DMS79 (cell line): ENCODE measurements at places on chromosomes 13 and 19.

GRCh38 chr13:50128428-50128931, 113.2 kb downstream of the KCNRG start:
- no peak for DNase-seq

GRCh38 chr13:40776232-40776631, 5.2 kb upstream of the MRPS31 start:
- no peak for DNase-seq

GRCh38 chr19:39696387-39696786, 7.9 kb upstream of the LGALS14 start:
- DNase-seq, result no peak

DNA sequence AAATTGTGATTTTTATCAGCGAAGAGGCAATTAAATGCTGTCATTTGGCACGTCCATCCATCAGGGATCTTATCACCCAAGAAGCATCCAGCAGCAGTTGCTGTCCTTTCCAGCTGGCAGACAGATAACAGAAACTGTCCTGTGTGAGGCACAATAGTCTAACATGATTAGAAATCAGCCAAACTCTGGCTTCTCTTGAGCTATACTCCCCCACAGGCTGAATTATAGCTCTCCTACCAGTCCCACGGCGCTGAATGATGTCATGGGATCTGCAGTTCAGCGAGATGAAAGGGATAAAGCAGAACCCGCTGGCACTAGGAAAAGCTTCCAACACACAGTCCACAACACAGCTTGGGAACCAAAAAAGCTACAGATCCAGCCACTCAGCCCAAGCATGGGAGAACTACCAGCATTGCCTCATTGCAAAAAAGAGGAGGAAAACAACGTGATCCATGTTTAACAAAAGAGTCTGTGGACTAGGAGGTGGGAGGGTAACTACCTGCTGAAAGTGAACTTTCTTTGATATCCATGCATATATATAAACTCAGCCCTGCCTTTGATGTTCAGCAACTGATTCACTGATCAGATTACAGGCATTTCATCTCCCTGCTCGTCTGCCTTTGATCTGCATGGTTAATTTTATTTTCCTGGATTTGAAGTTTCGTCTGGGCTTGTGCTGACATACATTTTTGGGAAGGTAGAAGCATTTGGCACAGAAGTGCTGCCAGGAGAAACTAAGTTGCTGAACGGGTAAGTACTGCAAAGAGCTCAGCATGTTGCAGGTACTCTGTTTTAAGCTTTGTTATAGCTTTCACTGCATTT, at the start of gene TNFRSF19:
Gene TNFRSF19, plus strand, starts transcription at position 314 of the 822 bp plus-strand sequence. CDS start 19,772 bp downstream, outside the sequence.
- DNase-seq, result no peak

GRCh38 chr19:1680976-1681375, 28.6 kb upstream of the TCF3 start:
- no peak for DNase-seq

DNA sequence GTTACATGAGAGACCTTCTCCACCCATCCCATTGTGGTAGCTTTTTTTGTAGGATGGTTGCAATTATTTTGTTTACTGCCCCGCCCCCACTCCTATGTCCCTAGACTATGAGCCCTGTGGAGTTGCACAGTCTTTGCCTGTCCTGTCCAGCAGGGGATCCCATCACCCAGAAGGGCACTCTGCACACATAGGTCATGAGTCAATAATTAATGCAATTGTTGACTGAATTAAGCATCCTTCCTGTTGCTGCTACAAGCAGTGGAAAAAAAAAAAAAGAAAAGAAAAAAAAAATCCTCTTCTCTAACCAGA, 14.2 kb downstream of the C19orf81 start:
- no peak for DNase-seq

DNA sequence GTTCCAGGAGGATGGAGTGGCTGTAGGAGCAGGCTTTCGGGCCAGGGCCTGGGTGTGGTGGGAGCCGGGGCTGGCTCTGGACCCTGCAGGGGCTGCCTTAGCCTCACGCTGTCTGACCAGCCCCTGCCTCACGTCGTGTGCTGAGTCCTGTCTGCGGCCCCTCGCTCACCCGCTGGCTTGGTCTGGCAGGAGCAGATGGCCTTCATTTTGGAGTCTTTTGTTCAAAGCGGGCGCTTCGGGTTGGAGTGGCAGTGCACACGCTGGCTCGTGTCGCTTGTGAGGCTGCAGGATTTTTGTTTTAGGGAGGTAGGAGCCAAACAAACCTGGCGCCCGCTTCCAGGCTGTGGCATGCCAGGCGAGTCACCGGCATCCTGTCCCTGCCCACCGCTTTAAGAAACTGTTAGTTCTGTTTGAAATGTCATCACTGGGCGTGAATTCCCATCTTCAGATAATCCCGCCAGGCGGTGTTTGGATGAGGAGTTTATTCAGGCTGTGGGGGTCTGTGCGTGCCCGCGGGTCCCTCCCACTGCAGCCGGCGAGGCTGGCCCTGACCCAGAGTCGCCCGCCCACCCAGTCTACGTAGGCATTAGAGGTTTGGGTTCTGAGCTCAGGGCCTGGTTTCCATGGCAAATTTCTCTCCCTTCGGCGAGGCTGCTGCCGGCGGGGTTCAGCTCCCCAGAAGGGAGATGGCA, 89.8 kb downstream of the KDM4B start:
- DNase-seq, result no peak

DNA sequence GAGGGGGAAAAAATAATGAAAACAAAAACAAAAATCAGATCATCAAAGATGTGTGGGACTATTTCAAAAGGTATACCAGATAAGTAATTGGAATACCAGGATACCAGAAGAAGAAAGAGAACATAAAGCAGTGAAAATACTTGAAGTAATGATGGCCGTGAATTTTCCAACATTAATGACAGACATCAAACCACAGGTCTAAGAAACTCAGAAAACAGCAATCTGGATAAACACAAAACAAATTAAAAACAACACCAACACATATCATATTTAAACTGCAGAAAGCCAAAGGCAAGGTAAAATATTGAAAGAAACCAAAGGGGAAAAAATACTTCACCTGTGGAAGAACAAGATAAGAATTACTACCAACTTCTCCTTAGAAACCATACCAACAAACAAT, 24.2 kb upstream of the UFM1 start:
- no peak for DNase-seq

DNA sequence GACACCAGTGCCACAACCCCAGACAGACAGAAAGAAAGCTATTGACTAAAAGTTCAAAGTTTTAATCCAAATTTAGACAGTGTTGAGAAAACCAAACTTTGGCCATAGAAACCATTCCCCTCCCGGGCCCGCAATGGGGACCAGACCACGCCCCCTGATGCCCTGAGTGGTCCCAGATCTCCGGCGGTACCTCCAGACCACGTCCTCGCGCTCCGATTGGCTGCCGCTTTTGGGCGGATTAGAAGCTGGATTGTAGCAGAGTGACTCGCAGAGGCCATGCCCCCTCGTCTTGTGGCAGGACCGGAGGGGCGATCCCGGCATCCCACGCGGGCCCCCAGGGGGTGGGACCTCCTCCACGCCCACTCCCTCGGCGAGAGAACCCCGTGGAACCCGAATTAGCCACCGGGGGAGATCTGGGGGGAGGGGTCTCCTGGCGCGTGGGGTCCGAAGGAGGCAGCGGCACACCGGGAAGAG, 797 bp upstream of the HSD17B14 start:
- peak; percentile 62 for DNase-seq

DNA sequence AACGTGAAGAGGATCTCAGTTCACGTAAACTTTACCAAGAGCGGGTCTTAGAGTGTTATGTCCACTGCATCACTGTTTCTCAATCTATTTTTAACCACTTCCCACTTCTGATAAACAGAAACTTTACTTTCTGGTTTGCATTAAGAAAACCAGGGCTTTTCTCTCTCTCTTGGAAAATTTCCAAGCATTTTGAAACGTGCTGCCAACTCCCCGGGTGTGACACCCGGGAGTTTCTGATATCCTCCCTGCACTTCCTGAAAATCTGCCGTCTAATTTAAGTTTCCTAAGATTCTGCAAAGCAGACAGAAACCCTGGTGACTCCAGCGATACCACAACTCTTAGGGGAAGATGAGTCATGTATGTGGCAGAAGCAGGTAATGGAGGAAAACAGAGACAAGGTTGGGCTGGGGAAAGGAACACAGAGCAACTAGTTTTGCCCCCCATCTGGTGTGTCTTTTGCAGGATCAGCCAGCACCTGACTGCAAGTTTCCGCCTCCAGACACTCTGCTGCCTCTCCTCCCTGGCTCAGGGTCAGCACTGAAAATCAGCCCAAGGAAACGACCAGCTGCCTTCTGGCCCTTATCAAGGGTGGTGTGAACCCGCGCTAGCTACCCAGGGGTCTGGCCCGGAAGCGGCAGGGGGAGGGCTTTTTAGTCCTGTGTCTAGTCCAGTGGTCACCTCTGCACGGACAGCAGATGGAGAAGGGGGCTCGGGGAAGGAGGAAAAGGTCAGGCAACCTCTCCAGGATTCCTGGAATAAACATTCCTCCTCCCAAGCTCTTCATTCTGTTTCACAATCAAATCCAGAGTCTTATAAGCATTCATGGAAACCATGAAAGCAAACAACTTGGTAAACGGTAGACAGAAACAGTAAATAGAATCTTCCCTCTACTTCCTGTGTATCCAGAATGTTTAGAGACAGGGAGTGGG, 11.3 kb upstream of the FFAR2 start:
- no peak for DNase-seq

GRCh38 chr19:1473085-1473851, 5.7 kb downstream of the C19orf25 start:
- DNase-seq, result no peak

DNA sequence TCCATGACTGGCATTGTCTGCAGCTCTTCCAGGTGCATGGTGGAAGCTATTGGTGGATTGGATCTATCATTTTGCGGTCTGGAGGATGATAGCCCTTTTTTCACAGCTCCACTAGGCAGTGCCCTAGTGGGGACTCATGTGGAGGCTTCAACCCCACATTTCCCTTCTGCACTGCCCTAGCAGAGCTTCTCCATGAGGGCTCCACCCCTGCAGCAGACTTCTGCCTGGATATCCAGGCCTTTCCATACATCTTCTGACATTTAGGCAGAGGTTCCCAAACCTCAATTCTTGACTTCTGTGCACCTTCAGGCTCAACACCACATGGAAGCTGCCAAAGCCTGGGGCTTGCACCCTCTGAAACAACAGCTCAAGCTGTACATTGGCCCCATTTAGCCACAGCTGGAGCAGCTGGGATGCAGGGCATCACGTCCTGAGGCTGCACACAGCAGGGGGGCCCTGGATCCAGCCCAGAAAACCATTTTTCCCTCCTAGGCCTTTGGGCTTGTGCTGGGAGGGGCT, 800.2 kb upstream of the MIR17HG start:
- no peak for DNase-seq

DNA sequence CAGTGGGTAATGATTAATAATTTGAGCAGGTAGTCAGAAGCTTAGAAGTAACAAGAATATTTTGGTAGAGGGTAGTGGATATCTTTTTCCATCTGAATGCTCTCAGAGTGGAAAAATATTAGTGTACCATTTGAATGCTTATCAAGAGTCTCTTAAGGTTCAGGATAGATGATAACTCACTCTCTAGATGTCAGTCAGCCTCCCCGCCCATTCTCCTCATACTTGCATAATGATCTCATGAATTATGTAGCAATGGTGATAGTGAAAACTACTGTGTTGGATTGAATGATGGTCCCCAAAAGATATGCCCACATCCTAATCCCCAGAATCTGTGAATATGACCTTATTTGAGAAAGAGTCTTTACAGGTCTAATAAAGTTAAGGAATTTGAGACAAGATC, 132.7 kb upstream of the KLF12 start:
- DNase-seq, result no peak

DNA sequence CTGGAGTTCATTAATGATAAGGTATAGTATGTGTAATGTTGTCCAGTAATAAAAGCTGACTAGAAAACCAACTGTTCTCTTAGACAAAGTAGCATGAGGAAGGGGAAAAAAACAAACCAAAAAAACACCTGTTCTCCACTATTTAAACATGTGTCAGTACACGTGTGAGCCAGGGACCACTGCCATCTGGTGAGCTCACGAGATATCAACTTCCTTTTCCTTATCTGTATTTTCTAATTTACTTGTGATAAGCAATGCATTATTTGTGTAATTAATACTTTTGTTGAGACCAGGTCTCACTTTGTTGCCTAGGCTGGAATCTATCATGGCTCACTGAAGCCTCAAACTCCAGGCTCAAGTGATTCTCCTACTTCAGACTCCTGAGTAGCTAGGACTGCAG, 4.3 kb upstream of the SIX5 start:
- no peak for DNase-seq

GRCh38 chr13:97226013-97226412, 3.9 kb downstream of the MBNL2 start:
- no peak for DNase-seq

DNA sequence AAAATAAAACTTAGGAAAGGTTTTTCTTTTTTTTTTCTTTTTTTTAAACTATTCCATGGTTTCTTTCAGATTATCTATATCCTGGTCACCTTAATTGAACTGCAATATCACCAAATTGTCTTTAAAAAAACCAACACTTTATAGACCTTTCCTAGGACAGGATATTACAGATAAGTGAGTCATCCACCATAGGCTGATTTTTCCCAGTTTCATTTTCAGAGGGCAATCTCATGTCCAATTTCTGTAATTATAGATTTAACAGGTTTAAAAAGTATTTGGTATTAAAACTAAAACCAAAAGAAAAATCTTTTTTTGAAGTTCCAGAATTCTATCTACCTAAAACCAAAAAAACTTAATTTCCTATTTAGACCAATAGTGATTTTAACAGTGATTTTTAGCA, 13.2 kb downstream of the SPART start:
- no peak for DNase-seq

DNA sequence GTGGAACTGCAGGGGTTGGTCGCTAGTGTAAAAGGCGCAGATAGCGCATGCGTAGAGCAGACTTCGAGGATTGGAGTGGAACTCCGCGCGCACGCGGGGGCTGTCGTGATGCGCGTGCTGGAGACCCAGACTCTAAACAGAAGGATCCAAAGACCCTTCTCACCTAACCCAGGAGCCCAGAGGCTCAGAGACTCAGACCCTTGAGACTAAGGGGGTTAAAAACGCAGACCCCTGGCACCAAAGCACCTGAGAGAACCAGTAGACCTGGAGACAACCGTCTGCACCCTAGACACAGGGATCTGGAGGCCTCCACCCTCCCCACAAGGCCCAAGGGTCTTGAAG, 567 bp upstream of the CTU1 start:
- DNase-seq, result no peak

DNA sequence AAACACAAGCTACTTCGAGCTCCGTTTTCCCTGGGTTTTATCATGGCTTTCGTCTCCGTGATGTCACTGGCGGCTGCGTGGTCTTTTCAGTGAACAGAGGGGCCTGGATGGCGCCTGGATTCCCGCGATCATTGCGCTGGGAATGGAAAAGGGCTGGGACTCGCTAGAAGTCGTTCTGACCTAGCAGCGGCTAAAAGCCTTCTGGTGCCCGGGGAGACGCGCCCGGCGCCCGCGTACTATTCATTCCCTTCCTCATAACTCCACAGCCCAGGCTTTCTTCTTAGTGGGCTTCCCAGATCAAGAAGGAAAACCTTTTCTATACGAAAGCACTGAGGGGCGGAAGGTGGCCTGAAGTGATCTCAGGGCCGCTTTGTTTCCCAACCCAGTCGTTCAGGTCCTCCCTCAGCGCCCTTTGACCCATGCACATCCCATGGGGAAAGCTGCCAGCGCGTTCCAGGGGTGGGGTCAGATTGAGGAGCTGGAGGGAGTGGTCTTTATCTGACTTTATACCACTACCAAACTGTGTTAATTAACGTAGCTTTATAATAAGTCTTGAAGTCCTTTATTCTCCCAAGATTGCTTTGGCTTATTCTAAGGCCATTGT, 96.6 kb downstream of the ELF1 start:
- no peak for DNase-seq

- no peak for DNase-seq
These were observed 24.6 kb downstream of the DCT start for GRCh38 chr13:94454906-94455305.
